ENCODE measurements at places on chromosomes 7 and 10.

GRCh38 chr10:21172930-21173801, 276.1 kb upstream of the NEBL start:
- peaks cover 2% of the 10 kb centered on the region for H3K27me3 ChIP-seq
- H3K27ac ChIP-seq = no peak overlapping the region
- no peaks in the 10 kb centered on the region for H3K4me1 ChIP-seq
- no peaks in the 10 kb centered on the region for H3K36me3 ChIP-seq
- H3K4me3 ChIP-seq = no peak overlapping the region

GRCh38 chr7:134802762-134803161, 23.3 kb downstream of the CALD1 start:
- H3K27ac ChIP-seq = no peak overlapping the region
- H3K4me1 ChIP-seq = no peaks in the 10 kb centered on the region
- H3K36me3 ChIP-seq = no peaks in the 10 kb centered on the region
- H3K27me3 ChIP-seq = no peaks in the 10 kb centered on the region

- H3K4me3 ChIP-seq = no peak overlapping the region
- no peak overlapping the region for H3K27ac ChIP-seq
- H3K36me3 ChIP-seq = no peaks in the 10 kb centered on the region
- H3K4me1 ChIP-seq = no peaks in the 10 kb centered on the region
- no peaks in the 10 kb centered on the region for H3K27me3 ChIP-seq
Measured at GRCh38 chr7:13724191-13724976, 265.1 kb downstream of the ETV1 start.

DNA sequence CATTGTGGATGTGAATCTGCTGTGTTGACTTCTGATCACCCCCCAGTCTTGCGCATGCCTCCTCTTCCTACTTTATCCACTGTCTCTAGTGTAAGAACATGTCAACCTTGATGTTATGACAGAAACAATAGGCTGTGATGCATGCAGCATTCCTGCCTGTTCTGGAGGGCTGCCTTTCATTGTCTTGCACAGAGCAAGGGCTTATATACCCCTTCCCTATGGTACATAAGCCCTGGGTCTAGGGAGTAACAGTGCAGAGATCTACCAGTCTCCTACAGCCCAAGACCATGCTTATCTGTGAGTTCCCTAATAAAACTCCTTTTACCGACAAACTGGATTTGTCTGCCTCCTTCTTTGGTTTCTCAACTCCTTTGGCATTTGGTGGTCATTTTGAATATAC, 177.0 kb upstream of the STK17A start:
- no peak overlapping the region for H3K4me3 ChIP-seq
- H3K27me3 ChIP-seq = no peaks in the 10 kb centered on the region
- H3K4me1 ChIP-seq = no peaks in the 10 kb centered on the region
- no peak for DNase-seq

DNA sequence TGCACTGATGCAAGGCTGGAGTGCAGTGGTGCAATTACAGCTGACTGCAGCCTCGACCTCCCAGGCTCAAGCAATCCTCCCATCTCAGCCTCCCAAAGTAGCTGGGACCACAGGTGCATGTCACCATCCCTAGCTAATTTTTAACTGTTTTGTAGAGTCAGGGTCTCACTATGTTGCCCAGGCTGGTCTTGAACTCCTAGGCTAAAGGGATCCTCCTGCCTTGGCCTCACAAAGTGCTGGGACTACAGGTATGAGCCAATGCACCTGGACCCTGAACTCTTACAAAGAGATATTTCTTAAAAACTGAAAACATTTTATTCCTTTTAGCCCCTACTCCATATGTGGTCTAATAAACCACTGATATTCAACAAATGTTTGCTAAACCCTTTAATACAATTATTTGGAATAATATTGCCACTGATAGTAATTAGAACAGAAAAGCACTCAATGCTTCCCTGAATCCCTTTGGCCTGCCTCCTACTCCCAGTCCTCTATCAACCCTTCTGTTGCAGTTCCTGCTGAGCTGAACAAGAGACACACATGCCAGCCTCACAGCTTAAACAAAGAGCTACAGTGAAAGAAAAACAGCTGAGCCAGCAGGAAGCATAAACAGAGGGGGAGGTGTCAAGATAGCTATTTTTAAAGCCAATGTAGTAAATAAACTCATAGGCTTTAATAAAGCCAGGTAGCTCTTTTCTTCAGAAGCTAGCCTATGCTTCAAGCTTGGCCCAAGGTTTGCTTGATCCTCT, 7.0 kb upstream of the GNAI1 start:
- no peak overlapping the region for H3K27ac ChIP-seq
- H3K27me3 ChIP-seq = no peaks in the 10 kb centered on the region
- H3K4me3 ChIP-seq = no peak overlapping the region
- H3K36me3 ChIP-seq = no peaks in the 10 kb centered on the region
- no peak for DNase-seq

- H3K27ac ChIP-seq = no peak overlapping the region
- no peak for DNase-seq
- peaks cover 17% of the 10 kb centered on the region for H3K27me3 ChIP-seq
- peaks cover under 1% of the 10 kb centered on the region for H3K4me1 ChIP-seq
- H3K4me3 ChIP-seq = no peak overlapping the region
Measured at GRCh38 chr10:43226441-43226840, 40.4 kb downstream of the RASGEF1A start.

DNA sequence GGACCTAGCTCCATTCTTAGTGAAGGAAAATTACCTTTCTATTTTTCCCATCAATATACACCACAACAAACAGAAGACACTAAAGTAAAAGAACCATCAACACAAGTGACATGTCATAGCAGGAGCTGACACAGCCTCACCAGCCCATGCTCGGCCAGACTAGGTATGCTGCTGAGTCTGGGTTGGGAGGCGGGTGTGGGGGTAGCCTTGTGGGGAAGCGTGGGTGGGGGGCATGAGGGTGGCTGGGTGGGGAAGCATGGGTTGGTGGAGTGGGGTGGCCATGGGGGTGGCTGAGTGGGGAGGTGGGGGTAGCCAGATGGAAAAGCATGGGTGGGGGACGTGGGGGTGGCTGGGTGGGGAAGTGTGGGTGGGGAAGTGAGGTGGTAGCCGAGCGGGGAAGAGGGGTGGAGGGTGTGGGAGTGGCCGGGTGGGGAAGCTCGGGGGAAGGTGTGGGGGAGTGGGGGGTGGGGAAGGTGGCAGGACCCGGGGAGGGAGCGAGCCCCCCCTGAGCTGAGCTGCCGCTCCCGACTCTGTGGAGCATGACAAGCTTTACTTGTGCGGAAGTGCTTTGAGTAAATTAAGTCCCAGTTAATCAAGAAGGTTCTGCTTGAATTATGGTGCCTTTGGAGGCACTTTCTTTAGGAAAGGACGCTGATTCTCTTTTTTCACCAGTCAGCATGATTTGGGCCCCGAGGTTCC, 294.6 kb upstream of the ZNF32 start:
- H3K27ac ChIP-seq = no peak overlapping the region
- DNase-seq = no peak
- H3K4me3 ChIP-seq = no peak overlapping the region
- H3K27me3 ChIP-seq = no peaks in the 10 kb centered on the region
- no peaks in the 10 kb centered on the region for H3K36me3 ChIP-seq

DNA sequence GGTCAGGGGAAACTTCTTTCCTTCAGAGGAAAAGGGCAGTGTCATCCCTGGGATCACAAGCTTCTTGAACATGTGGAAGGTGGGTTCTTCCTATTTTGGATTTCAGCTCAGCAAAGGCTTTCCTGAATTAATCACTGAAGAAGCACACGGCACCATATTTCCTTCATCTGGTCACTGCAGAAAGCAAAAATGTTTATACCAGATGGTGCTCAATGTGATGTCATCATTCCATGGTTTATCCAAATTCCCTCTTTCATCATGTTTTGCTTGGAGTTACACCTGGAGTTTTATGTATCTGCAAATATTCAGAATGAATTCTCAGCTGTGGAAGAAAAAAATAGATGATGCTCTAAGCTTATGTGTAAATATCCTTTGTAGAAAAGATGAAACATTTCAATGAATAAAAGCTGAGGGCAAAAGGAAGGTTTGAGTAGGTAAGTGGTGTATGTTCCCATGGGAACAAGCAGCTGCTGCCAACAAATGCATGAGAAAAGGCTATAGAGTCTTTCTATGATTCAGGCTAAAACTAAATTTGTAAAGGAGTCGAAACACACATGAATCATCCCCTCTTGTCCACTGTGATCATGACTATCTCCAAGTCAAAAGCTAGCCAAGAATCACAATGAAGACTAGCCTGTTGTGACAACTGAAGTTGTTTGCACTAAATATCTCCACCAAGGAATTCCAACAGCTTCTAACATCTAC, 26.9 kb upstream of the BPGM start:
- H3K27ac ChIP-seq = no peak overlapping the region
- DNase-seq = no peak

DNA sequence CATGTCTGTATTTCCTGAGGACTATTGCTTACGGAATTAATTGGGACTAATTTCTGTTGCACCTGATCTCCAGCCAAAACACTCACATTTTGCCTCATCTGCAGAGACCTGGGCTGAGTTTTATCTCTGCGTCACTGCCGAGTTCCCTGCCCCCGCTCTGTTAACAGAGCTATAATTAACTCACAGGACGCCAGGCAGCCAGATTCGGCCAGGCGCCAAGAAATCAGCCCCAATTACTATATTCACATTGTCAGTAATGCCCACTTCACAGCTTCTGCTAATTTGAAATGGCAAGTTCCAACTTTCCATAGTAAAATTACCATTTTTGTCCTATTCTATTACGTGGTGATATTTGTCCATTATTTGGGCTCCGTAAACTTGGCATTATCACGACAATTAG, 130.5 kb downstream of the CUX1 start:
- no peak overlapping the region for H3K4me3 ChIP-seq
- DNase-seq = no peak

GRCh38 chr7:44568771-44569560, 4.7 kb downstream of the DDX56 start:
- peaks cover 66% of the 10 kb centered on the region for H3K36me3 ChIP-seq
- H3K4me1 ChIP-seq = peaks cover 5% of the 10 kb centered on the region
- no peaks in the 10 kb centered on the region for H3K27me3 ChIP-seq

- DNase-seq = no peak
- H3K27me3 ChIP-seq = no peaks in the 10 kb centered on the region
- peaks cover 25% of the 10 kb centered on the region for H3K4me1 ChIP-seq
- no peak overlapping the region for H3K27ac ChIP-seq
- H3K36me3 ChIP-seq = no peaks in the 10 kb centered on the region
Measured at GRCh38 chr7:6622134-6622710, 6.8 kb downstream of the ZNF853 start.

- H3K4me3 ChIP-seq = no peak overlapping the region
- H3K27ac ChIP-seq = no peak overlapping the region
- no peaks in the 10 kb centered on the region for H3K4me1 ChIP-seq
- no peaks in the 10 kb centered on the region for H3K27me3 ChIP-seq
- no peaks in the 10 kb centered on the region for H3K36me3 ChIP-seq
- no peak for DNase-seq
Measured at GRCh38 chr10:74432841-74433594, 282.0 kb downstream of the ADK start.

DNA sequence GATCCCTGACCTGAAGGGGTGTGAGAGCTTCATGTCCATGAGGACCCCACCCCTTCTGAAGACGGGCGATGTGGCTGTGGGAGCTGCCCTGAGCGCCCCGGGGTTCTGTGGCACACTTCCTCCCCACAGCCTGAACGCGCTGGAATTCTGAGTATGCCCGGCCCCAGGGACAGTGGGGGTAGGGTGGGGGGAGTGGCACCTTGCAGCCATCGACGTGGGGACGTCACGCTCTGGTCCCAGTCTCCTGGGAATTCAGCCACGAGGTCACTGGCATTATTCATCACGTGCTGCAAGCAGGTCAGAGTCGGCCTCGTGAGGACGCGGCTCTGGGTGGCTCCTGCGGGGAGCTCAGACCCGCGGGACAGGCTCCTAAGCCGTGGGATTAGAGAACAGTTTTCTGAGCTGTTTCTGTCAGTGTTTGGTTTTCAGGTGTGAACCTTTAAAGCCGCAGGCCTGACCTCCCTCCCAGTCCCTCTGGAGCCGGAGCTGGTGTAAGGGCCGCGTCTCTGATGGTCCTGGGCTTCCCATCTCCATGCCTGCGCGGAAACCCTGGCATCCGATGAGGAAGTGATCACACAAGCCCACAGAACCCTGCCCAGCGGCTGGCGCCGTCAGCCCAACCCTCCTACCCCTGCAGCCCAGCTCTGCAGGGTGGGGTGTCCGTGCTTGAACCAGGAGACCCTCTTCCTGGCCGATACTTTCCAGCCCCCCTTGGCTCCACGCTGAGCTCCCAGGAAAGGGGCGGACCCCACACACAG, 16.1 kb downstream of the GPR146 start:
- peaks cover 33% of the 10 kb centered on the region for H3K4me1 ChIP-seq
- H3K27me3 ChIP-seq = no peaks in the 10 kb centered on the region
- H3K27ac ChIP-seq = peak overlapping the region; percentile 81

DNA sequence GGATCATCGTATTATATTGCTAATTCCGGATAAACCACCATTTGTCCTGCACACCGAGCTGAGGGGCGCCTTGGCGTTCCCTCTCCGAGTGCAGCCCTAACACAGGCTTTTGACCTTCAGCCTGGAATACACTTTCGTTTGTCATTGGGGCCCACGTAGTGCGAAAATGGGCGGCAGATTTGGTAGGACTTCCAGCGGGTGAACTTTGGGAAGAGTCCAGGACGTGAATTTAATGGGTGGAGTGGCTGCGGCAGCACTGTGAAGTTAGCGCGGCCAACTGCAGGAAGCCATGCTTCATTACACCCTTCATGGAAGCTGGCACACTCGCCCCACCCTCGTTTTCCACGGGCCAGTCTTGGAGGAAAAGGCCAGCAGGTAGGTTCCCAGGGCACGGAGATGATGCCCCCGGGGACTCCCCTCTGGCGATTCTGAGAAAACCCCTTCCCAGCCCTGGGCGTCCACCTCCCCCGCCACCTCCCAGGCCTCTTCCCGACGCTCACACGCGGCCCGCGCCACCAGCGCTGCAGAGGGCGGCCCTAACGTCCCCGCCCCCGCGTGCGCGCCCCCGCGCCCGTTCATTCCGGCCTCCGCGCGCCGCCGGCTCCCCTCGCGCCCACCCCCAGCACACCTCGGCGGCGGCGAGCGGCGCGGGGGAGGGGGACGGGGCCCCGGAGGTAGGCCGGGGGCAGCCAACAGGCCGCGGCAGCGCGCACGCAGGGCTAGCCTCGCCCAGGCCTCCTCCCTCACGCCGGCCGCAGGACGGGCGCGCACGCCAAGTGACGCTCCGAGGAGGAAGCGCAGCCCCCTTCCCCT, at the start of gene MLLT10:
MLLT10 (plus strand) TSS at position 766 of the 813 bp plus-strand sequence. CDS start 413 bp downstream, outside the sequence.
- no peaks in the 10 kb centered on the region for H3K4me1 ChIP-seq
- H3K27me3 ChIP-seq = no peaks in the 10 kb centered on the region
- H3K36me3 ChIP-seq = no peaks in the 10 kb centered on the region
- H3K4me3 ChIP-seq = peak within 1 kb of the TSS; percentile 88
- DNase-seq = peak; percentile 79

GRCh38 chr7:149727899-149728476, 45.4 kb downstream of the ZNF467 start:
- H3K36me3 ChIP-seq = no peaks in the 10 kb centered on the region
- no peak overlapping the region for H3K27ac ChIP-seq
- no peaks in the 10 kb centered on the region for H3K27me3 ChIP-seq
- DNase-seq = no peak
- H3K4me3 ChIP-seq = no peak overlapping the region

- peaks cover 6% of the 10 kb centered on the region for H3K4me1 ChIP-seq
- H3K4me3 ChIP-seq = no peak overlapping the region
- H3K27ac ChIP-seq = no peak overlapping the region
- peak; percentile 28 for DNase-seq
- H3K36me3 ChIP-seq = no peaks in the 10 kb centered on the region
Measured at GRCh38 chr10:103504181-103504783, 10.8 kb downstream of the NEURL1 start.

GRCh38 chr7:144483189-144483588, 79.7 kb upstream of the NOBOX start:
- H3K4me3 ChIP-seq = no peak overlapping the region
- no peaks in the 10 kb centered on the region for H3K27me3 ChIP-seq
- H3K4me1 ChIP-seq = no peaks in the 10 kb centered on the region
- no peak overlapping the region for H3K27ac ChIP-seq
- no peaks in the 10 kb centered on the region for H3K36me3 ChIP-seq

GRCh38 chr7:138797715-138798320, at the start of the genes ATP6V0A4 and TMEM213:
Gene ATP6V0A4, minus strand, starts transcription at chr7:138798196. Its CDS starts 26,949 bp downstream, at chr7:138771247.
Gene TMEM213, plus strand, starts transcription at chr7:138797994. Its CDS starts 111 bp downstream, at chr7:138798105.
- no peaks in the 10 kb centered on the region for H3K27me3 ChIP-seq
- no peaks in the 10 kb centered on the region for H3K4me1 ChIP-seq
- no peak within 1 kb of the TSS for H3K4me3 ChIP-seq
- DNase-seq = no peak
- H3K36me3 ChIP-seq = no peaks in the 10 kb centered on the region

Data from GM12878 (cell line).